ENCODE measurements at places on chromosomes 11 and 22.

- peak; percentile 95 for DNase-seq
Observed at GRCh38 chr11:66222358-66223149, 45.9 kb upstream of the RAB1B start.

DNA sequence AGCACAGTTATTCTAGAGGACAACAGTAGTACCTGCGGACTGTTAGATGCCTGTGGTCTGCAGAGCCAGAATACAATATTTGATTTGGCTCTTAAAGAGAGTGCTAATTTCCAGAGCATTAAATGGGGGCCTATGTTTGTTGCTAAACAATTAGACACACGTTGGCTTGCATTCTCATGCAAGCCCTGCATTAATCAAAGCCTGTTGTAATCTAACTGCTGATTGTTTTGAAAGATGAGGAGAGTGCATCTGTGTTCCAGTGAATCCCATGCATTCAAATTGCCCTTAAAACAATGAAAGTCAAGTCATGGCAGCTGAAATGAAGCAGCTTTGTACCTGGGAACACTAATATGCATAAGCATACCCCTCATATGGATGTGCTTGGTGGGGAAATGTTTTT is 419.4 kb downstream of the DYNC2H1 start:
- no peak for DNase-seq

GRCh38 chr11:14101388-14101787 is 138.9 kb downstream of the SPON1 start:
- DNase-seq: no peak

DNA sequence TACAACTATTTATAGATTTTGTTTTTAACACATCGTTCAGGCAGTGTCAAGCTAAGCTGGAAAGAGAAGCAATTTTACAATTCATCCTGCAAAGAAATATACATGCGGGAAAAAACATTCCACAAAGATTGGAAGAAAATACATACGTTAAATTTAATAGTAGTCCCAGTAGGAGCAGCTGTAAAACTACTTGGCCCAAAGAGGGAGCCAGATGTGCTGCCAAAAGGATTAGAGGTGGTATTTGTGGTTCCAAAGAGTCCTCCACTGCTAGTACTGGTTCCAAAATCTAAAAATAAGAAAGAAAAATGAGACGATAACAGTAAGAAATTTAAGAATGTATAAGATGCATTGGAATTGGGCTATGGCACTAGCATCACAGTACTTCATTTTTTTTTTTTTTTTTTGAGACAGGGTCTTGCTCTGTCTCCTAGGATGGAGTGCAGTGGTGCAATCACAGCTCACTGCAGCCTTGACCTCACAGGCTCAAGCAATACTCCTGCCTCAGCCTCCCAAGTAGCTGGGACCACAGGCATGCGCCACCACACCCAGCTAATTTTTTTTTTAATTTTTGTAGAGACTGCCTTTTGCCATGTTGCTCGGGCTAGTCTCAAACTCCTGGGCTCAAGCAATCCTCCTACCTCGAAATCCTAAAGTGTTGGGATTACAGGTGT is 21.5 kb downstream of the NUP98 start:
- DNase-seq: no peak

DNA sequence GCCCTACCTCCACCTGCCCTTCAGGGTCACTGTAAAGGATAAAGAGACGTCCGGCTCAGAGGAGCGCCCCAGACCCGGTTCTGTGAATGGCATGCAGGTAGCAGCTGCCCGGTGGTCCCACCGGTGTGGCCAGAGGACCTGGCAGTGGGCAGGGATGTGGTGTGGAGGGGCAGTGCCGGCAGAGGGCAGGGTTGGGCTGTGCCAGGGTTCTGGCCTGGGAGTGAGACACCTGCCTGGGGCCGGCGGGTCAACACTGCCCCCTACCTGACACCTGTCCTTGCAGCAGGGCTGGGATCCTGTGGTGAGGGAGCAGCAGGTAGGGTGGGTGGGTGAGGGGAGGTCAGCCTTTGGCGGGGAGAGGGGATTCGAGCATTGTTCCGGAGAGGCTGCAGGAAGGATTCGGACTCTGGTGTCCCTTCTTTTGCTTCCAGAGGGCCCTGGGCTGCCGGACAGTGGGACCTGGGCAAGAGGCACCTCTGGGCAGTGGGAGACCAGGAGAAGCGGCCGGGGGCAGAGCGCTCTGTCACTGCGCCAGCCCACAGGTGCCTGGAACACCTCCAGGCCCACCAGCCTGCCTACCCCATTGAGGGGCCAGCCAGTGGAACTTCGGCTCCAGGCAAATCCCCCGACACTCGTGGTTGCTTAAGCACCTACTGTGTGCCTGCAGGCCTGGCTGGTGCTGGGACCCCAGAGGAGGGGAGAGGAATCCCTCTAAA is 1.6 kb upstream of the PHLDA2 start:
- peak; percentile 58 for DNase-seq

GRCh38 chr11:129992161-129992944 is 10.3 kb downstream of the PRDM10 start:
- DNase-seq: no peak

DNA sequence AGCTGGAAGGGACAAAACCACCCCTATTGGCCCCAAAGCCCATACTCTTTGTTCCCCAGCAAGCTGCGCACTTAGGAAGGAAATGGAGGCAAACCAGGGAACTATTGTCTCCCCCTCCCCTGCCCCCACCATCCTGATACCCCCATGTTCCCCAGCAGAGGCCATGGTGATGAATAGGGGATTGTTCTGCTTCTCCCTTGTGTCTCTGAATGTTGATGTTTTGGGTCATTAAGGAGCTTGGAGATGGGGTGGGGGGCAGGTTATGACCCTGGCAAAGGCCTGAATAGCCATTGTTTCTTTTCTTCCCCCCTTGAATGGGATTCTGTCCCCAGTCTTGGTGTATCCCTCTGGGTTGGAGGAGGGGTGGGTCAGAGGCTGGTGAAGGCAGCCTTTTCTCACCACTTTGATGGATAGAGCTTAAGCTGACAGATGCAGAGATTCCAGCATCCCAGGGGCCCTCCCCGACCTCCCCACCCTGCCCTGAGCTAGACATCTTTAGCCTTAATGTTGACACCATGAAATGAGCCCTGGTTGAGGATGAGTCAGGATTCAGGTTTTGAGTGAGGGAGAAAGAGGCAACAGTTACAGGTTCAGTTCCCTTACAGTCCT is 8.3 kb downstream of the DTX4 start:
- DNase-seq: no peak

- no peak for DNase-seq
Observed at GRCh38 chr11:7115780-7116179, 27.0 kb downstream of the RBMXL2 start.

DNA sequence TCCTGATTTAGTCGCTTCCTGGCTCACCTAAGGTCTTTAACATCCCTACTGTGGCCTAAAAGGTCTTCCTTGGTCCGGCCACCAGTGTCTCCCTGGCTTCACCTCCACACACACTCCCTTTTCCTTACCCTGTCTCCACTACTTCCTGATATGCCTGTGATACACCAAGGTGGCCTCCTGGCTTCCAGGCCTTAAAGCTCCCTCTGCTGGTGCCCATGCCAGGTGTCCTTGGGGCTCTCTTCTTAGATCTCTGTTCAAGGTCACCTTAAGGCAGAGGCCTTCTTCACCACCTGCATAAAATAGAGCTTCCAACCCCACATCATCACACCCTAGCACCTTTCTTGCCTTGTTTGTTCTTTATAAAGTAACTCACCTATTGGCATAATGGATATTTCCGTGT is 787.7 kb downstream of the NTM start:
- peak; percentile 28 for DNase-seq

- peak; percentile 88 for DNase-seq
Observed at GRCh38 chr11:119729951-119730613, 1.1 kb upstream of the NECTIN1 start.

DNA sequence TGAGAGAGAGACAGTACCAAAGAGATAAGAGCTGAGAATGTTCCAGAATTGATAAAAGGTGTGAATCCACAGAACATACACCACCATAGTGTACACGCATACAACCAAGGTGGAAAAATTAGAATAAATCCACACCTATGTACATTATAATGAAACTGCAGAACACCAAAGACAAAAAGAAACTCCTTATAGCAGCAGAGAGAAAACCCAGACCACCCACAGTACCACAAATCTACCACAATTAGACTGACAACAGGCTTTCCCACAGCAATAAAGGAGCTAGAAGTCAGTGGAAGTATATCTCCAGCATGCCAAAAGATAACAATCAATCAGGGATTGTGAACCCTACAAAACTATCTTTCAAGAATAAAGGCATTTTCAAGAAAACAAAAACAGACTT is 31.8 kb downstream of the SCN4B start:
- DNase-seq: no peak

DNA sequence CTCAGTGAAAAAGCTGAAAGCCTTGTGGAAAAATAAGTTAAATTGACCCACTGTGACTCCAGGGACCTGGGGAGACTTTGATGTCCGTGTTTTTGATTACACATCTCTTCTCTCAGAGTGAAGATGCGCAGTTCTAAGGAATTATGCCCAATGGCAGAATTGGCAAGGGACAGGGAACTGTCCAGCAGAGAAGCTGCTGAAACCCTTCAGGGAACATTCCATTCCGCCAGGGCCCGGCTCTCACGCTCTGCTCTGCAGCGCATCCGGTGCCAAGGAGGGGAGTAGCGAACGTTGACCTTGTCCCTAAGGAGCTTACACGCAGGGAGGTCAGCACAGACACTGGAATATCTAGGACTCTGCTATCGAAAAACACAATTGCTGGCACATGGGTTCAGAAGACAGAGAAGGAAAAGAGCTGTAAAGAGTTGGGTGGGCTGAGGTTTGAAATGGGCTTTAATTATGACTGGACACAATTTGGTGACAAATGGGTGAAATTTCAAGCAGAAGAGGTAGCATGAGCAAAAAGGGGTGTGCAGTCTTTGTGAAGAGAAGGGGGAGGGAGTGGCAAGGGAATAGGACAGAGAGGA is 64.5 kb upstream of the B3GAT1 start:
- no peak for DNase-seq
